ENCODE measurements at places on chromosomes 7 and 10.

- no peak for DNase-seq
These were observed 15.0 kb upstream of the TFEC start for GRCh38 chr7:116045532-116045931.

- no peak for DNase-seq
These were observed 80.9 kb downstream of the ABLIM1 start for GRCh38 chr10:114577133-114577532.

- no peak for DNase-seq
These were observed 1.1 kb downstream of the ADRA2A start for GRCh38 chr10:111077785-111078504.

GRCh38 chr7:134763960-134764359 is 15.5 kb upstream of the CALD1 start:
- no peak for DNase-seq

DNA sequence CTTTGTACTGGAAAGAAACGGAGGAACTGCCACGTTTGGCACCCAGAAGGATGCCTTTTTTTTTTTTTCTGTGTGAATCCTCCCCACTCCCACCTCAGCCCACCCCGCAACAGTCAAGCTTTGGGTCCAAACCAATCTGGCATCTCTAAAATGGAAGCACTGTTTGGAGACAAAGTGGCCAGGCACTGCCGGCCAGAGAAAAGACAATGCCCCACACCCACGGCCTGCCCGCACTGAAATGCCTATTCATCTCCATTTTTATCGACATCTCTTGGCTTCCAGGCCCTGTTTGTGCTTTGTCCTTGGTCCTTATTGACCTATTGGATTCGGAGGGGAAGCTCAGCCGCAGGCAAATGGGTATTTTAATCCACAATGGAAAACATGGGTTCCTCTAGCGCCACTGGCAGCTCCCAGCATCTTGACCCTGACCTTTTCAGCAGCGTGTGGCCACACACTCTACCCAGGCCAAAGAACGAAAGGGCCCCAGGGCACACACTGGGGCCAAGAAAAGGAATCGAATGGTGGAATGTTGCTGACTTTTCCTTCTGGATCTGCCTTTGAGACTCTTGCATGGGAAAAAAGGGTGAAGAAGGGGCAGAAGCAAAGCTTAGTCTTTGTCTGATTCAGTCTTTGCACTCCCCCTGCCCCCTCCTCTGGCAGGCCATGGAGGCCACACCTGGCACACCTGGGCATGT is 162.6 kb upstream of the CDCA7L start:
- no peak for DNase-seq

GRCh38 chr10:18786478-18786877 is 127.2 kb downstream of the ARL5B start:
- DNase-seq, result no peak

DNA sequence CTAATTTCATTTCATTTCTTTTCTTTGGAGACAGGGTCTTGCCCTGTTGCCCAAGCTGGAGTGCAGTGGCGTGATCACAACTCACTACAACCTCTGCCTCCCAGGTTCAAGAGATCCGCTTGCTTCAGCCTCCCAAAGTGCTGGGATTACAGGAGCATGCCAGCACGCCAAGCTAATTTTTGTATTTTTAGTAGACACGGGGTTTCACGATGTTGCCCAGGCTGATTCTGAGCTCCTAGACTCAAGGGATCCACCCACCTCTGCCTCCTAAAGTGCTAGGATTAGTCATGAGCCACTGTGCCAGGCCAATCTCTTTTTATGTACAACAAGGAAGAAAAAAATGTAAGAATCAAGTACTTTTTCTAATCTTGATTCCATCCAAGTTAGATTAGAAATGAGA is 10.7 kb upstream of the KMT2E start:
- no peak for DNase-seq

DNA sequence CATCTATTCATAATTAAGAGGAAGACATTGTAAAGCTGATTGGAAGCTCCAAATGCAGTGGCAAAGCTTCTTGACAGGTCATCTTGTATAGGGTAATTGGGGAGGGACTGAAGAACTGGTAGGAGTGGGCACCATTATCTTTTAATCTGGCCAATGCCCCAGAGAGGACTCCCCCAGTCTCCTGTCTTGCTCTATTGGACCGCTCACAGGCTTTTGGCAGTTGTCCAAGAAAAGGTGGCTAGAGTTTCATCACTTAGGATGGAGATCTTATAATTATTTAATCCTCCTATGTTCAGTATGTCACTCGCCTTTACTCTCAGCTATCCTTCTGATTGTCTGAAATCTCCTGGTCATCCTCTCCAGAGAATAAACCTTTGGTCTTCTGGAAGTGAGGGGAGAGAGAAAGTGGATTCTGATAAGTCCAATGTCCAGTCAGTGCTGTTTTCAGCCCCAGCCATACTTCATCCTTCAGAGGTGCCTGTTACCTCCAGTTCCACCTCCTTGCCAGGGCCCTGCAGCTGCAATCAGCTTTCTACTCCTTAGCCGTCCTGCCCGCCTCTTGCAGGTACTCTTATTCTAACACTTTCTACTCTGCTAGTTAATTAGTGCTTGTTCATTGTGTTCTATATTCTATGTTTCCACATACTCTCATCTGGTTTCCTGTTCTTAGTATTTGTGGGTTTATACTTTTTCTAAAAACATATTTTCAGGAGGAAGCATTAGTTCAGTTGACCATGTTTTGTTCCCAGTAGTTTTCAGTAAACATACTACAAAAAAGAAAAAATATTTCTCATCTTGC is 241.6 kb downstream of the NSUN6 start:
- no peak for DNase-seq

DNA sequence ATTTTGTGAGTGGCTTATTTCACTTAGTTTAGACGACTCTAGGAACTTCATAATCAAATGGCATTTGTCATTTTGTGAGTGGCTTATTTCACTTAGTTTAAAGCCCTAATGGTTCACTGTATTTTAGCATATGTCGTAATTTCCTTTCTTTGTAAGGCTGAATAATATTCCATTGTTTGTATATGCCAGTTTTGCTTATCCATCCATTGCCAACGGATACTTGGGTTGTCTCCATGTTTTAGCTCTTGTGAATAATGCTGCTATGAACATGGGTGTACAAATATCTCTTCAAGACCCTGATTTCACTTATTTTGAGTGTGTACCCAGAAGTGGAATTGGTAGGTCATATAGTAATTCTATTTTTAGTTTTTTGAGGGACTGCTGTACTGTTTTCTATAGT is 31.8 kb downstream of the DOCK1 start:
- no peak for DNase-seq

GRCh38 chr7:40723829-40724228 is 589.0 kb downstream of the SUGCT start:
- DNase-seq, result no peak

DNA sequence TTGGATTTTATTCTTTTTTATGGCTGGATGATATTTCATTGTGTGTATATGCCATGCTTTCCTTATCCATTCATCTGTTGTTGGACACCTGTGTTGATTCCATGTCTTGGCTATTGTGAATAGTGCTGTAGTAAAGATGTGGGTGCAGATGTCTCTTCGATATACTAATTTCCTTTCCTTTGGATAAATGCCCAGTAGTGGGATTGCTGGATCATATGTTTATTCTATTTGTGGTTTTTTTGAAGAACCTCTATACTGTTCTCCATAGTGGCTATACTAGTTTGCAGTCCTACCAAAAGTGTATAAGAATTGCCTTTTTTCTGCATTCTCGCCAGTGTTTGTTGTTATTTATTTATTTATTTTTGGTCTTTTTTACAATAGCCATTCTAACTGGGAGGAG is 159.8 kb downstream of the WNT2 start:
- DNase-seq, result no peak

DNA sequence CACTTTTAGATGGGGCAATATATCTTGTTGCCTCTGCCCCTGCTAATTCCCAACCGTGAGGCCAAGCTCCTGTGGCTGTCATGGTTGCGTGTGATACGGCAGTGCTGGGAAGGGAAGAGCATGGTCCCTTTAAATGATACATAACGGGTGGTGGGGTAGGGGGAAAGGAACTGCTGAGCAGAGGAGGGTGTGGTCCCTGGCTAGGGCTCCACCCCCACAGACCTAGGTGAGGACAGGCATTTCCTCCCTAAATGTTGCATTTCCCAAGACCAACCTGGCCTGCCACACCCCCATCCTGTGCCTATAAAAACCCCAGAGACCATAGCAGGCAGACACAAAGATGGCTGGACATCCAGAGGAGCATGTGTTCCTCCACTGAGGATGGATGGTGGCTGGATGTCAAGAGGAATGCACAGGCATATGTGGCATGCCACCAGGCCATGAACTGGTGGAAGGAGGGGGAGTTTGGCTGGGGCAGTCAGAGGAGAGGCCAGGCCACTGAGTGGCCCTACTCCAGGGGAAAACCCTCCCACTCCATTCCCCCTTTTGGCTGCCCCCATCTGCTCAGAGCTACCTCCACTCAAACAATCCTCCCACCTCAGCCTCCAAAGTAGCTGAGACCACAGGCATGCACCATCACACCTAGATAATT is 104.0 kb downstream of the PLXDC2 start:
- DNase-seq, result no peak

GRCh38 chr10:23376229-23376655 is 31.6 kb upstream of the C10orf67 start:
- no peak for DNase-seq

DNA sequence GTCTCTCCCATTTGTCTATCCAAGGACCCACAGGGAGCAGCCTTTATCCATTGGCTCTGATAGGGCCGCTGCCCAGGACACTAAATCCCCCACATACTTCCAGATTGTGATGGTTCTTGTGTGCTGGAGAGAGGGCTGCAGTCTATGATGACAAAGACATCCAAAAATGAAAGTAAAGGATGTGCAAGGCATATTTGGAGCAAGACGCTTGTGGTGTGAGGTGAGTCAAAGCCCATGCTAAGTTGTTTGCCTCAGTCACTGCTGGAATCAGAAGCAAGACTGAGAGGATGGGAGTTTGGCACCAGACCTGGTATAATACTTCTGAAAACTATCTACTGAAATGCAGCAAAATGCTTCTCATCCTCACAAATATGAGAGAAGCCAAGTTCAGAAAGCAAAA is 22.7 kb downstream of the ZNF22 start:
- DNase-seq, result no peak

- no peak for DNase-seq
These were observed 26.7 kb downstream of the GNA12 start for GRCh38 chr7:2817456-2817855.

DNA sequence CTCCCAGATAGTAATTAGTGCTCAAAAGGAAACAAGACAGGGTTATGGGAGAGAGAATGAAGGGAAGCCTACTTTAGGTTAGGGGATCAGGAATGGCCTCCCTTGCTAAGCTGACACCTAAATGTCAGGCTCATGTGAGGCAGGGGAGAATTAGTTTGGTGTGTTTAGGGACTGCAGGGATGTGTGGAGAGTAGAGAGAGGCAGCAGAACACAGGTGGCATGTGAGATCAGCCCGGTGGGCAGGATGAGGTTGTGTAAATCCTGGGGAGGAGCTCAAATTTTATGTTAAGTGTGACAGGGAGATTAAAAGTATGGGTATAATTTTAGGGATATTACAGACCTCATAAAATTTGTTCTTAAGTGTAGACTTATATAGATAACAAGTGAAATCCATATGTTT is 56.2 kb upstream of the ZNF438 start:
- DNase-seq, result no peak

GRCh38 chr7:48611993-48612392 is 312.4 kb upstream of the CDC14C start:
- no peak for DNase-seq

DNA sequence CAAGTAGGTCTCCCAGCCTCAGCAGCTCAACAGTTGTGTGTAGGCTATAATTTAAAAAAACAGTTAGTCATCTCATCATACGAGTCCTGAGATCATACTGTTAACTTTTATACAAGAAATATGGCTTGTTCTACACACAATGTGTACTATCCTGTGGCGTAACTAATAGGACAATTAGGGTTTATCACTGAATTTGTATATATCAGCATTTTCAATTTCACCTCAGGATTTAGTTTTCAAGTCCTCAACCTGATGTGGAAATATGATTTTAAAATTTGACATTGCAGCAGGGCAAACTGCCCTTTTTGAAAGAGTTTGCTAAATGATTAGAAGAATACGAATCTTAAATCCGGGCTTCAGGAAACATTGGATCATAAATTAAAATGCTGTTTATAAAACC is 237.2 kb upstream of the CTBP2 start:
- no peak for DNase-seq

DNA sequence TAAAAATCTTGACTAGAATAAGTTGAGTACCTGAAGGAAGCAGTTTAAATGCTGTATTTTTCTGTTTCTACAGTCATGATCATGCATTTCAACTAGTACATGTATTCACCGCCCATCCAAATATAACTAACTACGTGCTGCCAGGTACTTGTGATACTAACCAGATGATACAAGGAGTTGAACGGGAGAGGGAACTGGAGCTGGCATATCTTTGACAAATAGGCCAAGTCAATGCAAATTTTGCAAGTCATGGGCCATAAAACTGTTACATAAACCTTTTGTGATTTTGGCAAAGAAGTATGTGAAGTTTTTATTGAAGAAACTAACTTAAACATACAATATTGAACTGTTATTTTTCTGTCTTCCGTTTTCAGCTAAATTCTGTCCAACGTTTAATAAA is 14.5 kb downstream of the NUP42 start:
- DNase-seq, result no peak
